ENCODE measurements at places on chromosomes 5 and 9.

DNA sequence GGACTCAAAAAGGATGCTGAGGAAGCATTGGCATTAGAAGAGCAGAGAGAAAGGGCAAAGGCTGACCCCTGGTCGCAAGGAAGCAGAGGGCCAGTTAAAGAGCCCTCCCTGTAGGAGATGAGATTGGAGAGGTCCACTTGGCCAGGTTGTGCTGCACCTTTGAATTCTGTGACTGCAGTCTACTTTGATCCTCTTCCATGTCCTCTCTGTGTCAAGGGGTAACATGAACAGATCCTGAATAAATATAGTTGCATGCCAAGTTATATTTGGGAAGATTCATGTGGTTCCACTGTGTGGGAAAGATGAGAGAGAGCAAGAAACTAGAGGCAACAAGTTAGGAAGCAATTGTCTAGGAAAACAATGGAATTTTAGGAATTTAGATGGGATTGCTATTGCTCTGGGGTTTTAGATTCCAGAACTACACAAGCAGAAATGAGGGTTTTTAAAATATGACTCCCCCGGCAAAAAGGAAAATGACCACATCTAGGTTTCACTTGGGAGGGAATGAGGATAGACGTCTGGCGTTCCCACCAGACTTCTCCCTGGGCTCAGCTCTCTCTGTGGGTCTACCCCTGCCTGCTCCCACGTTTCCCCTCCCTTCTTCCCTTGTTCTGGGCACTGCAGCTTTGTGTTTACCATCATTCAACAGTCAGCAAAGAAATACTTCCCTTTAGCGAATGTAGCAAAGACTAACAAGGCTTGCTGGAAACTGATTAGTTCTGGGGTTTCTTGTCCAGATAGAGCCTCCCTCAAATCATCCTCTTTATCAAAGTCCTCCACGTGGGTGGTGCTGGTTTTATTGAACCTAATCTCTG lies 63.6 kb downstream of the SNX18 start:
- DNase-seq = no peak

- DNase-seq = no peak
These were observed 184.9 kb upstream of the IRX2 start for GRCh38 chr5:2936413-2936812.

GRCh38 chr5:149863176-149863575 lies 81.4 kb downstream of the PDE6A start:
- no peak for DNase-seq

- no peak for DNase-seq
These were observed 26.2 kb upstream of the GPR21 start for GRCh38 chr9:123007269-123007668.

DNA sequence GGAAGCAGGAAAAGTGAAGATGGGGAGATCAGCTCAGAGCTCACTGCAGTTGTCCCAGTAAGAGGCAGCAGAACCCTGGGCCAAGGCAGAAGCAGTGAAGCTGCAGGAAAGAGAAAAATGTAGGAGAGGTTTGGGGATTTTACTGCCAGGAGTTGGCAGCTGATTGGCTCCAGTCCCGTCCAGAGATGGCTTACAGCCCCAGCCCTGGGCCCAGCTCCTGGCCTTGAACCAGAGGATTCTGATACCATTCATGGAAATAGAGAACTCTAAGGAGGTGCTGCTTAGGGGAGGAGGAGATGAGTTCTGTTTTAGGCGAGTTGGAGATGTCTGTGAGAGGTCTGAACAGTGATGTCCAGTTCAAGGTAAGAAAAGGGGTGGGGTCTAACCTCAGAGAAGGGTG lies 4.6 kb downstream of the MORN5 start:
- no peak for DNase-seq

- no peak for DNase-seq
These were observed 91.2 kb downstream of the MED10 start for GRCh38 chr5:6287176-6287575.

DNA sequence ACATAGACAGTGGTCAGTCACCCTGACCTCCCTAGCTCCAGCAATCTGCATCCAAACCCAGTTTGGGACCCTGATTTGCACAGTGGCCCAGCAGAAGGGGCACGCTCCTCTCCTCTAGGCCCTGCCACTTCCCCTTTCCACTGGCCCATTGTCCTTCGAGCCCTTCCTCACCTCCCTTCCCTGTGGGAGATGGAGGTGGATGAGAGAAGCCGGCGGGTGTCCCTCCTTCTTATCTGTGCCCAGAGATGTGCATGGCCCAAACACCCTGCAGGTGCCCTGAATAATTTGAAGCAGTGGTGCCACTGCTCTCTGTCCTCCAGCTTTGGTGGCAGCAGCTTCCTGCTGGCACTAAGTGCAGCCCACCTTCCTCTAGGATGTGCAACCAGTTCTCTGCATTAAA lies 140.0 kb downstream of the BARX1 start:
- DNase-seq = no peak

DNA sequence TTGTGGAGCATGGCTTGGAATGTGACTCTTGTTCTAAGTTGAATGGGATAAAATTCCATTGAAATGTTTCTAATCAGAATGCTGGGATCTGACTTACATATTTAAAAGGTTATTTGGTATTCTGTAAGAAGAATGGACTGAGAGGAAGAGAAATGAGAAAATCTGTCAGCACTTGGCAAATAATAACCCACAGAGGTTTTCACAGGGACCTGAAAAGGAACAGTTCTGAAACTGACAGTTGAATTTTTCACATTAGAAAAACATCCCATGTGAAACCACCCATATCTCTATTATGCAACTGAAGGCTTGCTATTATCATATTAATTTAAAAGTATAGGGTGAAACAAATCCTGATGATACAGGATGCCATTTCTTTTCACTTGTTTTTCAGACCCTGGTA lies 302.7 kb downstream of the EPB41L4A start:
- DNase-seq = no peak

GRCh38 chr5:170520372-170520771 lies 16.6 kb downstream of the KCNIP1 start:
- DNase-seq = no peak

DNA sequence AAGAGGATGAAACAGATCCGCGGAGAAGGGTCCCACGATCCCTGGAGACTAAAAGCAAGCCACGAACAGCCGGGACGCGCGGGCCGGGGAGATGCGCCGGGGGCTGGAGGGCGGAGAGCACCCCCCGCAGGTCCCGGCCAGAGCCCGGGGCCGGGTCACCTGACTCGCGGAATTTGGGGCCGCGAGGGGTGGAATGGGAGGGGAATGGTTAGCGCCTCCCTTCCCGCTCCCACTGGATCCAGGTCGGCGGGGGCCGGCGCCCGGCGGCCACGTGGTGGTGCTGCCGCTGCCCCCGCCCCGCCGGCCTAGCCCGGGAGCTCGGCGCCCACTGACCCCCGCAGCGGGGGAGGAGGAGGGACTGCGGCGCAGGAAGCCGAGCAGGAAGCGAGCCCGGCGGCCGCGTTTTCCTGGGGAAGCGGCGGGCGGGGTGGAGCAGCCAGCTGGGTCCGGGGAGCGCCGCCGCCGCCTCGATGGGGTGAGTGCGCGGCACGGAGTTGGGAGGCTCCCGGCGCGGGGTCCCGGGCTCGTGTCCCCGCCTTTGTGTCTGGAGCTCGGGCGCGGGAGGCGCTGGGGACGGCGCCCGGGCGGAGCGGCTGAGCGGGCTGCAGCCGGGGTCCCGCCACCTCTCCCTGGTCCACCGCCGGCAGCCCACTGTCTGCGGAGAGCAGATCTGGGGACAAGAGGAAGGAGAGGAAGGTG lies at the start of gene RAI14:
Gene RAI14, plus strand, starts transcription at position 328 of the 699 bp plus-strand sequence. CDS start 30,592 bp downstream, outside the sequence.
- DNase-seq = no peak

- DNase-seq = no peak
These were observed 76.2 kb upstream of the SLC1A3 start for GRCh38 chr5:36530215-36530614.

- DNase-seq = no peak
These were observed 75.3 kb upstream of the BARHL1 start for GRCh38 chr9:132506977-132507669.

- DNase-seq = no peak
These were observed 297.2 kb downstream of the SPOCK1 start for GRCh38 chr5:137201876-137202275.

DNA sequence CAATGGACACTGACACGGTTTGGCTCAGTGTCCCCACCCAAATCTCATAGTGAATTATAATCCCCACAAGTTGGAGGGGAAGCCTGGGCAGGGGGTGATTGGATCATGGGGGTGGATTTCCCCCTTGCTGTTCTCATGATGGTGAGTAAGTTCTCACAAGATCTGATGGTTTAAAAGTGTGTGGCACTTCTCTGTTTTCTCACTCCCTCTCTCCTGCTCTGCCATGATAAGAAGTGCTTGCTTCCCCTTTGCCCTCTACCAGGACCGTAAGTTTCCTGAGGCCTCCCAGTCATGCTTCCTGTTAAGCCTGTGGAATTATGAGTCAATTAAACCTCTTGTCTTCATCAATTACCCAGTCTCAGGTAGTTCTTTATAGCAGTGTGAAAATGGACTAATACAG lies 115.8 kb upstream of the KIF2A start:
- DNase-seq = no peak

GRCh38 chr5:119651486-119651885 lies 22.1 kb downstream of the FAM170A start:
- DNase-seq = no peak

DNA sequence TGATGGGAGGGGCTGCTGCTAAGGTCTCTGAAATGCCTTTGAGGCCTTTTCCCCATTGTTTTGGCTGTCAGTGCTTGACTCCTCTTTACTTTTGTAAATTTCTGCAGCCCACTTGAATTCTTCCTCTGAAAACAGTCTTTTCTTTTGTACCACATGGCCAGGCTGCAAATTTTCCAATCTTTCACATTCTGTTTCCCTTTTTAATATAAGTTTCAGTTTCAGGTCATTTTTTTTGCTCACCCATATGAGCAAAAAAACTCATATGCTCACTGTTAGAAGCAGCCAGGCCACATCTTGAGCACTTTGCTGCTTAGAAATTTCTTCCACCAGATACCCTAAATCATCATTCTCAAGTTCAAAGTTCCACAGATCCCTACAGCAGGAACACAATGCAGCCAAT lies 234.6 kb upstream of the ADRA1B start:
- no peak for DNase-seq

- no peak for DNase-seq
These were observed 48.9 kb upstream of the DENND4C start for GRCh38 chr9:19181561-19181960.

DNA sequence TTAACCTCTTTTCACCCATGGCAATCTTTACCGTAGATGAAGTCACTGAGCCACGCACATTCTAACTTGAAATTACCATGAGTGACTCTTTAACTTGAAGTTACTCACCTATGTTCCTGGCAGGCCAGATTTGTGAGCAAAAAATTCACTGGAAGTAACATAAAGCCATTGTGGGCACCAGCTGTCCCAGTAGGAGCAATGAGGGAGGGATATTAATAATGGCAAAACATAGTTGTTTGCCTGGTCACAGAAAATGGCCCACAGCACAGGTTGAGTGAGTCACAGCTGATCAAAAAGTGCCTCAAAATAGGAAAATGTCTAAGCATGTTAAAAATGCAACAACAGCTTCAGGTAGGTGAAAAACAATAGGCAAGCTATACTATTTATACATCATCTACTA lies 146.6 kb downstream of the EFNA5 start:
- no peak for DNase-seq

GRCh38 chr5:107361945-107362344 lies 308.8 kb downstream of the EFNA5 start:
- DNase-seq = no peak

- DNase-seq = peak; percentile 14
These were observed 112.2 kb downstream of the MTX3 start for GRCh38 chr5:79878721-79879336.

- no peak for DNase-seq
These were observed 391.2 kb downstream of the HINT1 start for GRCh38 chr5:130773813-130774212.

DNA sequence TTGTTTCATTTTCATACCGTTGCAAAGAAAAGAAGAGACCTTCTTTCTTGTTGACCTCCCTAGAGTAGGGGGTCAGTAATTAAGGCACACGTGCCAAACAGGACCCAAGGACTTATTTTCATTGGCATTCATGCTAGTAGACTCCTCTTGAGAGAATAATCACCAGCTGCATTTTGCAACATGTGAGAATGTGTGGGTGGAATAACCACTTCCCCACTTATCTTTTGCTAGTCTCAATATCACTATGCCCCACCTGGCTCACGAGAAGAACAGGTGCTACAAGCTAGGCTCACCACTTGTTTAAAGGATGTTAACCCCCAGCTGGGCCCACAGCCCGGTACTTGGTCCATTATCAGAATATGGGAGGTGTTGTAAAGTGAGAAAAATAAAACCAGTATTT lies 460.7 kb upstream of the MEF2C start:
- no peak for DNase-seq

Measured in stimulated activated CD4-positive, alpha-beta T cell treated with anti-CD3 and anti-CD28 coated beads, Interleukin-1b, Interleukin-23, amount 100 ng/mL, for 1 hour (primary cell).